ENCODE measurements at places on chromosomes 2 and 18. TPM values are rescaled to one million over a fixed set of nuclear protein-coding genes. Genes with fewer than 3 reads are reported as not detected.

The HOXD4 gene
- total RNA-seq, result not detected

The TTN gene
- 8.1 TPM for total RNA-seq

The ERFE gene
- total RNA-seq, result not detected

The SETBP1 gene
- 0.03 TPM for total RNA-seq

DNA sequence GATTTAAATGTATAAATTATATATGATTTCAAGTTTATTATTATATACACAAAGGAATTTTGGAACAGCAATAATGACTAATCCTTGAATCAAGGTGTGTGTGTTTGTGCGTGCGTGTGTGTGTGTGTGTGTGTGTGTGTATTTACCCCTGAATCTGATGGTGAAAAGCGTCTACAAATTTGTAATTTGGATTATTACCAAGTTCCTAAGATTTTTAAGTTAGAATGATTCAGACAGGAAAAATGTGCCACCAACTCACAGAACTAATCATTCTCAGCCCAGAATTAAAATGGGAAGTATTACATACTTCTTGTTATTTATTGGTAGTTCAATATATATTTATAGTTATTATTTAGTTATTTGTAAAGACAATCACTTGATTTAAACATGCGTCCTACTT lies 12.3 kb downstream of the CALCRL start:
- DNase-seq, result no peak
- no peaks in the 10 kb centered on the region for H3K4me1 ChIP-seq
- no peak overlapping the region for H3K4me3 ChIP-seq
- H3K27ac ChIP-seq, result no peak overlapping the region
- H3K36me3 ChIP-seq, result no peaks in the 10 kb centered on the region
- H3K27me3 ChIP-seq, result no peaks in the 10 kb centered on the region

DNA sequence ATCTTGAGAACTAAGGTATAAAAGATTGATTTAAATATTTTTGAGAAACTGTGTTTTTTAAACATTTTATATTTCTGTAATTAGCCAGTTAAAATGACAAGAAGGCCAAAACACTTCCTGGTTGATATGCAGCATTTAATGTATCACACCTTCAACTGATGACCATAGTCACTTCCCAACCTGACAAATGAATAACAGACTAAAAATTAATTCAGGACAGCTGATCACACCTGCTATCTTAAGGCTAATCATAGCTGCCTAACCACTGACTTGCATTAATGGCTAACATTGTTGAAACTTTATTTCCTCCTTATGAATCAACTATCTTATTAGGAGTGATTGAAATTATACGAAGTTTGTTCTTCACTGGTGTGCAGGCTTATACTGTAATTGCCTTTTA lies 125.8 kb upstream of the MSTN start:
- no peaks in the 10 kb centered on the region for H3K4me1 ChIP-seq
- H3K4me3 ChIP-seq, result no peak overlapping the region
- H3K36me3 ChIP-seq, result no peaks in the 10 kb centered on the region

DNA sequence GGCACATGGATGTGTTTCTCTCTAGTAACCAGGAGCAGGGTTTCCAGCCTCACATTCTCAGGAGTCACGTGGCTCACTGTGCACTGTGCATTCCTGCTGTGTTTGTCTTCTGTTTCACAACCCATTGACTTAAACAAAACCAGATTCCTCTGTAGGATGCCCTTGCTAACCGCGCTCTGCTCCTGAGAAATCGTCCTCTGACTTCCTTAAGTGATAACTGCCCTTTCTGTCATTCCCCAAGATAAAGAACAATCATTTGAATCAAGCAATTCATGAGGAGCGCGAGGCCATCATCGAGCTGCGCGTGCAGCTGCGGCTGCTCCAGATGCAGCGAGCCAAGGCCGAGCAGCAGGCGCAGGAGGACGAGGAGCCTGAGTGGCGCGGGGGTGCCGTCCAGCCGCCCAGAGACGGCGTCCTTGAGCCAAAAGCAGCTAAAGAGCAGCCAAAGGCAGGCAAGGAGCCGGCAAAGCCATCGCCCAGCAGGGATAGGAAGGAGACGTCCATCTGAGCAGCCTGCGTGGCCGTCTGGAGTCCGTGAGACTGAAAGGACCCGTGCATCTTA lies 60.2 kb downstream of the RALBP1 start:
- DNase-seq, result no peak
- H3K4me1 ChIP-seq, result no peaks in the 10 kb centered on the region
- H3K4me3 ChIP-seq, result no peak overlapping the region
- H3K27me3 ChIP-seq, result no peaks in the 10 kb centered on the region
- peaks cover 42% of the 10 kb centered on the region for H3K36me3 ChIP-seq
- H3K27ac ChIP-seq, result no peak overlapping the region

DNA sequence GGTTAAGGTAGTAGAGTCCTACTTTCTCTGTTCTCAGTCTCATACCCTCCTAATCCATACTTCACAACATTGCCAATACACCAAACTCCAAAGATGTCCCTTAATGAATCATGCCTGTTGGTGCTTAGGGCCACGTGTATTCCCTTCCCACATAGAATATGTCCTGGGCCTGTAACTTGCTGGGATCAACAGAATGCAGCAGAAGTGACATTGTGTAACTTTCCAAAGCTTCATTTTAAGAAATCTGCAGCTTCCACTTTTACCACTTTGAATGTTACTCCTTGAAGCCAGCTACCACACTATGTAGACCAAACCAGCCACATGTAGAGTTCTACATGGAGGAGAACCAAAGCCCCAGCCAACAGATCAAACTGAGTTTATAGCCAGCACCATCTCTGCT lies 58.5 kb upstream of the ARHGAP15 start:
- no peak overlapping the region for H3K4me3 ChIP-seq
- no peaks in the 10 kb centered on the region for H3K36me3 ChIP-seq
- no peak for DNase-seq
- H3K27me3 ChIP-seq, result no peaks in the 10 kb centered on the region
- H3K27ac ChIP-seq, result no peak overlapping the region
- H3K4me1 ChIP-seq, result no peaks in the 10 kb centered on the region

DNA sequence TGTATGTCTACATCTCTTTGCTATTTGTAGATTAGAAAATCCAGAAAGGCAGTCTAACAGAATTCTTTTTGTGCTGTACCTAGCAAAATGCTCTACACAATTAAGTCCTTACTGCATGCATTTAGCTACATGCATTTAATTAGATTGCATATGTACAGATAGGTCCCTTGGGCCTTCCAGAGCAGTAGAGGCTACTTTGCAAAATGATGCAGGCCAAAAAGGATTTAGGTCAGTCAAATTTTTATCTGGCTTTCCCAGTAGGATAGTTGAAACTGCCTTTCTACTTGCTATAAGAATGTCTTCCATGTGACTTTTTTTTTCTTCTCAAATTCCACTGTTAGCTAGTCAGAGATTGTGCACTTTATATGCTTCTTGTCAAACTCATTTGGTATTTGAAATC lies 19.3 kb downstream of the GALNT13 start:
- H3K36me3 ChIP-seq, result no peaks in the 10 kb centered on the region
- H3K27ac ChIP-seq, result no peak overlapping the region
- no peak overlapping the region for H3K4me3 ChIP-seq
- no peaks in the 10 kb centered on the region for H3K4me1 ChIP-seq

DNA sequence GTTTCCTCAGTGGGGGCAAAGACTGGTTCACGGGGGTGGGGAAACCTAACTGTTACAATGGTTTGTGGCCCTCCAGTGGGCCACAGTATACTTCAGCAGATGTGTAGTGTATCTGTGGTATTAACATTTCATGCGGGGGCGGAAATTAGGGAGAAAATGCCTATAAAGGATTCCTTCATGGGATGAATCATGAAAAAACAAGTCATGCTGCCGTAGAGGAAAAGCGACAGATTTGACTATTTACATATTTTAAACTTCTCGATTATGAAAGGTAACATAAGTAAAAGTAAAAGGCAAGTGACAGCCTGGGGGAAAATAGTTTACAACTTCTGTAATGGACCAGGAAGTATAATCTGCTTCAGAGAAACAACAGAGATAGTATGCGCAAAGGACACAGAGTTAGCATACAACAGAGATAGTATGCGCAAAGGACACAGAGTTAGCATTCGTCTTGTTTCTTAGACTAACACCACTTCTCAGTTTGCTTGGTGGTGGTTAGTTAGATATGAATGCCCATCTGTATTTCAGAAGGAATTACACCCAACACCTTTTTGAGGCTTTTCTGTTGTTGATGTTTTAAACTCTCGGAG lies 41.1 kb downstream of the MRPS9 start:
- H3K4me3 ChIP-seq, result no peak overlapping the region
- H3K27me3 ChIP-seq, result no peaks in the 10 kb centered on the region
- no peaks in the 10 kb centered on the region for H3K4me1 ChIP-seq

DNA sequence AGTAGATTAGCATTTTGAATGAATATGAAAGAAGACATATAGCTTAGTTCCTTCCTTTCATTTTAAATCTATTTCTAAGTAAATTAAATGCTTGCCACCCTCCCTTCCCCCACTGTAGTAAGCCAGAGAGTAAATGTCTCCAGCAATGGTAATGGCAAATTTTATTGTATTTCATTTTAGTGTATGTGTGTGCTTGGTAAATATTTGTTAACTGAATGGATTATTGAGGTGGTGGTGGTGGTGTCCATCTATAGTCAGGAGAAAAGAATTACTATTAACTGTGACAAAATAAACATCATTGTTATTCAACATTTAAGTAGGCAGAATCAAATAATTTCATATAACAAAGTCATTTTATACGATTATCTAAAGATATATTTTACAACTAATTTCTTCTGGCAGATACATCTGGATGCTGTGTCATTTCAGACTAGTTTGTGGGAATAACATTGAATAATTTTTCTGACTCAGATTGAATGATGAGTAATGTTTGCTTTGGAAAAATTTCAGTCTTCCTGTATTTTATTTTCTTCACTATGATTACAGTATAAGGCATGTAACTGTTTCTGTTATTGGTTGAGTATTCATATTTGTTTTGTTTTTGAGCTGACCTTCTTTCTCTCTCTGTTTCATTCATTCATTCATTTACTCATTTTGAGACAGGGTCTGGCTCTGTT lies 18.3 kb downstream of the ASXL3 start:
- no peaks in the 10 kb centered on the region for H3K4me1 ChIP-seq
- H3K27me3 ChIP-seq, result no peaks in the 10 kb centered on the region
- no peak for DNase-seq
- no peaks in the 10 kb centered on the region for H3K36me3 ChIP-seq
- H3K27ac ChIP-seq, result no peak overlapping the region

GRCh38 chr2:186170693-186171092 lies 315.4 kb upstream of the ZC3H15 start:
- no peaks in the 10 kb centered on the region for H3K27me3 ChIP-seq
- no peaks in the 10 kb centered on the region for H3K4me1 ChIP-seq
- no peak overlapping the region for H3K4me3 ChIP-seq
- no peak overlapping the region for H3K27ac ChIP-seq
- DNase-seq, result no peak

DNA sequence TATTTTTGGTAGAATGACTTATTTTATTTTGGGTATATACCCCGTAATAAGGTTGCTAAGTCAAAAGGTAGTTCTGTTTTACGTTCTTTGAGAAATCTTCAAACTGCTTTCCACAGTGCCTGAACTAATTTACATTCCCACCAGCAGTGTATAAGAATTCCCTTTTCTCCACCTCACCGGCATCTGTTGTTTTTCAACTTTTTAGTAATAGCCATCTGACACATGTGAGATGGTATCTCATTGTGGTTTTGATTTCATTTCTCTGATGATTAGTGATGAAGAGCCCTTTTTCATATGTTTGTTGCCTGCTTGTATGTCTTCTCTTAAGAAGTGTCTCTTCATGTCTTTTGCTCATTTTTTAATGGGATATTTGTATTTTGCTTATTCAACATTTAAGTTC lies 215.2 kb upstream of the TFPI start:
- H3K27ac ChIP-seq, result no peak overlapping the region
- no peaks in the 10 kb centered on the region for H3K27me3 ChIP-seq
- H3K4me3 ChIP-seq, result no peak overlapping the region
- H3K4me1 ChIP-seq, result no peaks in the 10 kb centered on the region

DNA sequence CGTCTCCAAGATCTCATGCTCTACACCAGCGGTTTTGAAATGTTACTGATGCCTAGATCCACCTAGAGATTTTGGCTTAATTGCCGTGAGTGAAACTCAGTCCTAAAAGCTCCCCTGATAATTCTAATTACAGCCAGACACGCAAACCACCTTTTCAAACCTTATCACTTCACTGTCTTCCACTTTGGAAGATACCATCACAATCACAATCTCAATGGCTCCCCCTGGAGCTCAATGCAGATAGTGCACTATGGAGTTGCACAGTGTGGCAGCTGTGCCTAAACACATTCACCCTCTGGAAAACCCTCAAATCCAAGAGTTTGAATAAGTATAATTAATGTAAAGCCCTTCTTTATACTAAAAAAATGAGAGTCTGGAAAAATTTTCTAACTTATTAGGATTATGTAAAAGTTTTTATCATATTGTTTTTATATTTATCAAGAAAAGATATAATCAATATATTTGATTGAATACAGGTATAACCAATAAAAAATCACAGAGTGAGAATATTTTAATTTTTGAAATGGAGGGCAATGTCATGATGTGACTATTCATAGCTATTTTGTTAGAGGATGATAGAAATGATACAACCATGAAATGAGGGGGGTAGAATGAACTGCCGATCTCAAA lies 102.9 kb upstream of the SLC8A1 start:
- H3K36me3 ChIP-seq, result no peaks in the 10 kb centered on the region
- no peak overlapping the region for H3K4me3 ChIP-seq
- H3K4me1 ChIP-seq, result no peaks in the 10 kb centered on the region
- DNase-seq, result no peak
- no peak overlapping the region for H3K27ac ChIP-seq

DNA sequence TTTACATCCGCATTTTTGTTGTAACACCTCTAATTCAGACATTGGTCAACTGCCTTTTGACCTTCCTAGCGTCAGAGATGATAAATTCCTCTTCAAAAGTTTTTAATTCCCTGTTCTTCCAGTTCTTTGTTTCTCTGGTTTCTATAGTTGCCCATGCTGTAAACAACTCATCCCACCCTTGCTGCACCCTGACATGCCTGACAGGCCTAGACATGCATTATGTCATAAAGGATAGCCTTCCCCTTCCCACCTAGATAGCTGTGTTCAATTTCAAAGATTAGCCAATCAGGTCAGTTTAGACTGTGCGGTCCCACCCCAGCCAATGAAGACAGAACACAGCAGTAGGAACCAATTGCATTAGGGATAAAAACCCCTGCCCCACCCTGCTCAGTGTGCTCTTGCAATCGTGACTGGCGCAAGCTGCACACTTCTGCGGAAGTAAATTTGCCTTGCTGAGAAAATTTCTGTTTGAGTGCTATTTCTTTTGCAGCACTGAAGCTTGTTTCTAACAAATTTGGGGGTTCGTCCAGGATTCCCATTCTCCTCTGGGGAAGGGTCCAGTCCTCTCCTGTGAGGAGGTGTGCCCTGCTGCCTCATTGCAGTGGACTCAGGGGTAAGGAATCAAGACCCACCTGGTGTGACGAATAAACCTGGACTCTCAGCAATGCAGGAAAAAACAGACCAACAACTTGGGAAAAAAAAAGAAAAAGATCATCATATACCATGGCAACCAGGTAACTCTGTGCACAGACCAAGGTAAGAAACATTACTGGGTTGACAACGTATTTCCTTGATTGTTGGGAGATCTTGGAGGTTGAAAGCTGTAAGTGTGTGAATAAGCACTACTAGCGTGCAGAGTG lies 9.1 kb upstream of the SAP130 start:
- H3K4me3 ChIP-seq, result no peak overlapping the region
- no peaks in the 10 kb centered on the region for H3K36me3 ChIP-seq
- H3K4me1 ChIP-seq, result no peaks in the 10 kb centered on the region
- H3K27me3 ChIP-seq, result peaks cover 4% of the 10 kb centered on the region

Measured in CD4-positive, alpha-beta memory T cell (primary cell).